M059J (cell line): ENCODE measurements at places on chromosomes 11 and 22. TPM values are rescaled to one million over a fixed set of nuclear protein-coding genes. Genes with fewer than 3 reads are reported as not detected.
A peak's percentile ranks its signal among the peaks of the same experiment; 100 is the strongest.

DNA sequence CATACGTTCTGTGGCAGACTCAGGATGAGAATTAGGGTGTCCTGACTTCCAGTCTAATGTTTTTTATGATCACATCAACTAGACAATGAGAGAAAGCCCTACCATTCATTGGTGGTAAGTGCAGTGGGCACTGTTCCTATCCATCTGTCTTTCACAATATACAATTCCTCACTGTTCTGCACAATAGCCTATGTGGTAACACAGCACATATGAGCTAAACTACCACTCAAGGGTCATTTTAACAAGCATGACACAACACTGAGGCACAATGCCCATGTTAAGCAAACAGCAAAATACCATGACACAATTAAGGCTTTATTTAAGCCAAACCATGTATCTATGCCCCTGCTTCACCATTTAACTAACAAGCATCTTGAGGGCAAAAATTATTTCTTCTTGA lies 52.3 kb downstream of the SIK3 start:
- no peak for DNase-seq

DNA sequence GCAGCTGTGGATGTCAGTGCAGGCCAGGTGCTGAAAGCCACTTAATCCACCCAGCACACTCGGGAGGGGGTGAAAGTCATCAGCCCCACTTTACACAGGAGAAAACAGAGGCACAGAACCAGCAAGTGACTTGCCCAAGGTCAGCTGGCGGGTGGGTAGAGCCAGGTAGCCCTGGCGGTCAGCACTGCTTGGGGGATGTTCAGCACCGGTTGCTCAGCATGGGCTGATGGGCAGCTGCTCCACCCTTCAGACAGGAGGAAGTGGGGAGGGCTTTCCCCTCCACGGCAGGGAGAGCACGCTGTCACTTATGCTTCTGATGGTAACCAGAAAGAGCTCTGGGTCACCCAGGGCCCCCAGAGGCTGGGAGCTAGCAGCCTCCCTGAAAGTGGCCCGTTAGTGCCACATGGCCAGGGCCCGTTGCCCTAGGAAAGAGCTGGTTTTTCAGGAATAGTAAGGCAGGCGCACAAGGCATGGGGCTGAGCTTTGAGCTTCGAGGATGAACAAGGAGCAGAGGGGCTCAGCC lies 417.9 kb downstream of the CTTN start:
- no peak for DNase-seq

The BRSK2 gene
- total RNA-seq: 0.44 TPM in 1 of 2 replicates, not detected in the other

GRCh38 chr22:20803696-20804324 lies 29.9 kb downstream of the SERPIND1 start:
- DNase-seq: peak; percentile 5

The NXPE4 gene
- not detected in 2 replicates for total RNA-seq

The OR52H1 gene
- not detected in 2 replicates for total RNA-seq

The LSP1 gene
- 1.8 and 4.0 TPM in 2 replicates for total RNA-seq

The DEUP1 gene
- total RNA-seq: not detected in 2 replicates

DNA sequence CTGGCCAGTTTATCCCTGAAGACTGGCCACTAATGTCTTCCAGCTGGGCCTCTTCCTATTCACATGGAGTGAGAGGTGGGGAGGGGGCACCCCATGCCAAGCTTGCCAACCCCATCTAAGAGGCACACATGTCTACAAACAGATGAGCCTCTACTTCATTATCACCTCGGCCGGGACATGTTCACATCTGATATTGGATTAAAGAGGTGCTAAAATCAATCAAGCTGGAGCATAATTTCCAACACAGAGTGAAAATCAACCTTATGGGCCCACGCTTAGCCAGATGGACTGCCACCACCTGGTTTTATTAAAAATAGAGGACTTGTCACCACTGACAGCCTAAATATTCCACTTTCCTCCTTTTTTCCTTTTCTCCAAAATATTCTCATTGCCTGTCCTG lies 162.6 kb upstream of the NARS2 start:
- no peak for DNase-seq

The CCDC188 gene
- 0.69 TPM in 1 of 2 replicates, not detected in the other for total RNA-seq

DNA sequence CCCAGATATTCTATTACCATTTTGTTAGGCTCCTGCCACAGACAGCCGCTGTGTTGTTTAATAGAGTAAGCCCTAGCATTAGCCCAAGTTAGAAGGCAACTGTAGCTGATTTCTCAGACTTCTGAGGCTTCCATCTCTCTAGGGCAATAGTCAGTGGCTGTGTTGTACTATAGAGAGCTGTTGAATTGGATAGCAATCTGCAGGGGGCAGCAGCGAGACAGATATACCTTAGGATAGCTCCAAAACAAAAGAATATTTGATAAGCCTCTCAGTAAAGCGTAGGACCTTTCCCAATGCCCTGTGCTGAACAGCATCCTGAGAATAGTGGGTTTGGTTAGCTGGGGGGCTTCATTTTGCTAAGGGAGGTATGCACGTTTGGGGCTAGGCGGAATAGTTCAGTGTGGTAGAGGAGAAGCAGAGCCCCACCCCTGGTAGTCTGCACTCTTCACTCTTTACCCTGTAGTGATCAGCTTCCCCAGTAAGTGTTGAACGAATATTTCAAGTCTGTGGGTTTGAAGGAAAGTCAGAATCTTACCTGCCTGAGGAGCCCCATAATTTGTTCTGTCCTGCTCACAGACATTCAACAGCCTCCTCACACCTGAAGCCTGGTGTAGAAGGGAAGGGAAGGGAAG lies 515.1 kb downstream of the INSC start:
- DNase-seq: no peak

- DNase-seq: no peak
Observed at GRCh38 chr22:19644314-19645223, 69.7 kb upstream of the SEPTIN5 start.

GRCh38 chr11:57071829-57072228 lies 83.1 kb downstream of the OR5AK2 start:
- DNase-seq: peak; percentile 51

- no peak for DNase-seq
Observed at GRCh38 chr22:47673557-47673956, 911.1 kb downstream of the TBC1D22A start.

The MRGPRX2 gene
- total RNA-seq: not detected in 2 replicates

DNA sequence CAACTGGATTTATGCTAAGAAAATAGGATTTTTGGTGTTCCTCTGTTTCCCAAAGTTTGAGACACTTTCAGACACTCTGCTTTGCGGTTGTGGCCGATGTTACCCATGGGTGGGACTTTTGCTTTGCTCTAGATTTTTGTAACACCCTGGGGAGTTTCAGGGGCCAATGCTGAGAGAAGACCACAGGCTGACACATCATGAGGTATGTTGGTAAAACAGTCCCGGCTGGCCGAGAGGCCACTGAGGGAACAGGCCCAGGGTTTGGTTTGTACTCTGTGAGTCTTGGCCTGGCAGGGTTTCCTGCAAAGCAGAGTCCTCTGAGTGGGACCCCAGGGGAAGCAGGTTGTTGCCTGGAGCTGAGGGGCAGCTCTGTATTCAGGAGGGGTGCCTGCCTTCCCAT lies 78.5 kb upstream of the PITPNB start:
- no peak for DNase-seq

GRCh38 chr22:46185283-46185682 lies 35.0 kb downstream of the PPARA start:
- no peak for DNase-seq

The SLC39A13 gene
- total RNA-seq: 23.2 and 43.9 TPM in 2 replicates
